ENCODE measurements at places on chromosomes 1 and 21.

DNA sequence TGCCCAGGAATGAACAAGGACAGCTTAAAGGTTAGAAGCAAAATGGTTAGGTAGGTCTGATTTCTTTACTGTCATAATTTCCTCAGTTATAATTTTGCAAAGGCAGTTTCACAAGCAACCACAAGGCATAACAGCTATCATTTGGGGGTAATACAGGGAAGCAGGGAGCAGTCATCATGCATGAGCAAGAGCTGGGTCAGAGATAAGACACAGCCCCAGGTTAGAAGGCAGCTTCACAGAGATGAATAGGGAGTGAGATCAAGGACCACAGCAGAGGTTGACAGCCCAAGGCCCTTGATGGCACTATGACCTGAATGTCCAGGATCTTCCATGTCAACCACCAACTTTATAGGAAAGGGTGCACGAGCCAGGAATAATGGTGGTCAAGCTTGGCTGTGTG lies 9.0 kb upstream of the CSRP1 start:
- no peak for DNase-seq

DNA sequence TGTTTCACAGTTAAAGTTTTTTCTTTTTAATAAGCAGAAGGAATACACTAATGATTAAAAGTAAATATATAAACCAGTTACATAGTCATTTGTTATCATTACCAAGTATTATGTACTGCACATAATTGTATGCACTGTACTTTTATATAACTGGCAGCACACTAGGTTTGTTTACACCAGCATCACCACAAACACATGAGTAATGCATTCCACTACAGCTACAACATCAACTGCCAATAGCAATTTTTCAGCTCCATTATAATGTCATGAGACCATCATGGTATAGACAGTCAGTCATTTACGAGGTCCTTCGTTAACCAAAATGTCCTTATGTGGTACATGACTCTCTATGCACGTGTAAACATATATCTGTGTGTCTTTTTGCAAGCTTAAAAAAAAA lies 35.2 kb downstream of the SCYL3 start:
- DNase-seq: no peak

DNA sequence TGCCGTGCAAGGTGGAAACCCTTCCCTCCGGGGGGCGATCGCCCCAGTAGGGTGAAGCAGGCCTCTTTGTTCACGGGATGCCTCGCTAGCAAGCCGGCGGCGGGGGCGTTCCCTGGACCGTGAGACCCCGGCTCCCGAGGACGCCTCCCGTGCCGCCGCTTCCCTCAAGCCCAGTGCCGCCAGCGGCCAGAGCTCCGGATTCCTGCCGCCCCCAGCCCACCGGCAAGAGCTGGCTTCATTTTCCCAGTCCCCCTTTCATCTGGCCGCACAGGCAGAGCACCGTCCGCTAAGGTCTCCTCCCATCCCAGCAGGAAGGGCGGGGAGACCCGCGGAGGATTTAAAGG lies 16.3 kb downstream of the IER5 start:
- DNase-seq: no peak

- DNase-seq: no peak
Observed at GRCh38 chr1:232383455-232384123, 246.3 kb downstream of the SIPA1L2 start.

- peak; percentile 71 for DNase-seq
Observed at GRCh38 chr1:27044613-27045151, 32.0 kb upstream of the TENT5B start.

DNA sequence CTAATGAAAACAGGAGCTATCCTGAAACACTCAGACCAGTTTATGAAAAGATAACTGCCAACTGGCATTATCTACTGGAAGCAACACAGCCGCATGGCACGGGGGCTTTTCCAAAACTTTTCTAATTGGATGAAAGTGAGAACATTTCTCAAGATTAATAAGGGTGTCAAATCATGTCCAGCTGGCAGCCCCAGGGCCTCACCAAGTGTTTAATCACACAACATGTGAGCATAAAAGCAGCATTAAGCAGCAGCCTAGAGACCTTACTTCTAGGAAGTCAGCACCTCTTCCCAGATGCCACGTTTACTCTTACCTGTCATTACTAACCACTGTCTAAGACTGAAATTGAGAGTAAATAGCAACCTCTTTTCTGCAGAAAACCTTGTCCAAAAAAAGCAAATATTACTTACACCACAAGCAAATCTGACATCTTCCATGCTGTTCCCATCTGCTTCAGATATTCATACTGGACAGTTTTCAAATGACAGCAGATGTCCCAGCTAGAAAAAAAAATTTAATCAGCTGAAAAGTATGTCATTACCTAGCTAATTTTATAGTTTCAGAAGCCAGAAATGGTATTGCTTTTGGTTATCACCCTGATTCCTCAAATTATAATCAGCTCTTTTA lies 341.5 kb upstream of the ZP4 start:
- no peak for DNase-seq

DNA sequence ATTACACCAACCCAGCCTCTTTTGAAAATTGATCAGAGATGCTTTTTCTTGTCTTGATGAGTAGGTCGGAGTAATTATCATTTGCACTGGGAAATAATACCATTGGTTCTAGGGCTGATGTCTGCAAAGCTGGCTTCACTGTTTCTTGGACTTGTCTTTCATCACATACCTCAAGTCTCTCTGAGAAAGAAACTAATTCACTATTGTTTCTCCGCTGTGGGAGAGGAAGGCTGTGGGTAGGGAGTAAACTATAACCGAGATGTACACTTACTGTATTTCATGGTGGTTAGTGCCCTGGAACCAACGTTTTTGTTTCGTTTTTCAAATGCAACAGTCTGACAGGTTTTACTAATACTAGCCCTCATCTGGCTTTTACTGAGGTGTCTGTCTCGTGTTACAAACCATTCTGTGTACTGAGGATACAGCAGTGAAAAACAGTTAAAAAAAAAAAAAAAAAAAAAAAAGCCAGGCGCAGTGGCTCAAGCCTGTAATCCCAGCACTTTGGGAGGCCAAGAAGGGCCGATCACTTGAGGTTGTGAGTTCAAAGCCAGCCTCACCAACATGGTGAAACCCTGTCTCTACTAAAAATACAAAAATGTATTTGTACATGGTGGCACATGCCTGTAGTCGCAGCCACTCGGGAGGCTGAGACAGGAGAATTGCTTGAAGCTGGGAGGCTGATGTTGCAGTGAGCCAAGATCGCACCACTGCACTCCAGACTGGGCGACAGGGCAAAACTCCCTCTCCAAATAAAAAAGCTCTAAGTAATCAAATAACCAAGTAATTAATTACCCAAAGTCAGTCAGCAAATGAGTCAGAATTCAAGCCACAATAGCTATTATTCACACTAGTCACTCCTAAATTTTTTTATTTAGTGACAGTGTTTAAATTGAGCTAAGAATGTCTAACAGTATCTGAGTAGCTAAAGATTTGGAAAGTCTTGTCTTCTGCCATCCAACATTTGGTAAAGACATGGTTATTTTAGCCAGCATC lies 23.3 kb downstream of the TOMM20 start:
- DNase-seq: no peak

- peak; percentile 26 for DNase-seq
Observed at GRCh38 chr1:180188091-180188506, 33.4 kb downstream of the QSOX1 start.

DNA sequence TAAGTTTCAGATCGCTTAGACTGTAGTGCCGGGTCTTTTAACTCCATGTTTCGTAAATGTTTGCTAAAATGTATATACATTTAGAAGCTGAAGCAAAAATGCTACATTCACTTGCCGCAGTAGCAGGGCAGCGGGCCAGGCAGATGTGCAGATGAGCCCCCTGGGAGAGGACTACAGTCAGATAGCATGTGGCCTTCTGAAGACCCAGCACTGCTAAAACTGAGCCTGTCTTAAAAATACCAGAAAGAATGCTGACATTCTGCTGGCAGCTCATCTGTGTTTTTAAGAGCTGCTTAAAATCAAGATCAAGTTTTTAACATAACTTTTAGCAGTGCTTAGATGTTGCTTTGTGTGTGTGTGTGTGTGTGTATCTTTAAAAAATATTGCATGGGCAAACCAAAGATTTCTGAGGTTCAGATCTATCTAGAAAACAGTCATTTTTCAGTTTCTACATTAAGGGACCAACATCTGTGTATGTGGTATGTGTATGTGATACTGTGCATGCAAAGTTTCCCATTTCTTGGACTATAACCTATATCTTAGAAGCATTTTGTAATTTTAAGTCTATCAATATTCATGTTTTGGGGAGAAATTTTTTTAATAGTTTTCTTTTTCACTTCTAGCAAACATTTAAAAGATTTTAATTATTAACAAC lies 31.7 kb downstream of the CHRM3 start:
- no peak for DNase-seq
